ENCODE measurements at places on chromosomes 5 and 9.

GRCh38 chr5:10645671-10646070 lies 81.8 kb downstream of the ANKRD33B start:
- DNase-seq: no peak

GRCh38 chr9:117412006-117412715 lies 2.7 kb downstream of the ASTN2 start:
- DNase-seq: no peak

DNA sequence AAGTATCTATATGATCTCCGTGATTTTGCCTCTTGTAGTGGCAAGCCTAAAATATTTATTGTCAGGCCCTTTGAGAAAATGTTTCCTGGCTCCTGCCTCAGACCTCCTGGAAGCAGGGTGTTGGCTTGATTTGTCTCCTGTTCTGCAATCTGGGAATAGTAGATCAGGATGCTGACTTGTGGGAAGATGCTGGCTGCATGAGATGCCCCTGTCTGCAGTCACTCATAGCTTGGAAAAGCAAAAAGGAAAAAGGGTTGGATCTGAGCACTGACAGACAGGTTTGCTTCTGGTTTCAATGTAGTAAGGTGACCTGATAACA lies 16.7 kb downstream of the TJP2 start:
- DNase-seq: no peak

- DNase-seq: no peak
These were observed 28.0 kb downstream of the SLC36A1 start for GRCh38 chr5:151475388-151475787.

- no peak for DNase-seq
These were observed 77.2 kb upstream of the ABCA1 start for GRCh38 chr9:105005186-105005585.

DNA sequence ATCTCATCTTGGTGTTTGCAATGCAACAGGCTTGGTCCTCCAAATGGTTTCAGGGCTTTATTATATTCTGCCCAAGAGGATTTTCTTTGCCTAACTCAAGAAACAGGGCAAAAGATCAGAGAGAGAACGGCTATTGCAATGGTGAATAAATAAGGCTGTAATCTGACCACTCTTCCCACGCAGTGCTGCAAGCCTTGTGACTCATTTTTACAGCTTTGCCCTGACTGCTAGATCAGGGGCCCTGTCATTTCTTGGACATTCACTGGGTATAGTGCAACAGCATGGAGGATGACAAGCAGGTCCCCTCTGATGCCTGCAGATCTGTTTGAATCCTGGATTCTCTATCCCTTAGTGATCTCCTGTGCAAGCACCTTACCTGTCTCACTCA lies 459.1 kb downstream of the EBF1 start:
- DNase-seq: no peak

DNA sequence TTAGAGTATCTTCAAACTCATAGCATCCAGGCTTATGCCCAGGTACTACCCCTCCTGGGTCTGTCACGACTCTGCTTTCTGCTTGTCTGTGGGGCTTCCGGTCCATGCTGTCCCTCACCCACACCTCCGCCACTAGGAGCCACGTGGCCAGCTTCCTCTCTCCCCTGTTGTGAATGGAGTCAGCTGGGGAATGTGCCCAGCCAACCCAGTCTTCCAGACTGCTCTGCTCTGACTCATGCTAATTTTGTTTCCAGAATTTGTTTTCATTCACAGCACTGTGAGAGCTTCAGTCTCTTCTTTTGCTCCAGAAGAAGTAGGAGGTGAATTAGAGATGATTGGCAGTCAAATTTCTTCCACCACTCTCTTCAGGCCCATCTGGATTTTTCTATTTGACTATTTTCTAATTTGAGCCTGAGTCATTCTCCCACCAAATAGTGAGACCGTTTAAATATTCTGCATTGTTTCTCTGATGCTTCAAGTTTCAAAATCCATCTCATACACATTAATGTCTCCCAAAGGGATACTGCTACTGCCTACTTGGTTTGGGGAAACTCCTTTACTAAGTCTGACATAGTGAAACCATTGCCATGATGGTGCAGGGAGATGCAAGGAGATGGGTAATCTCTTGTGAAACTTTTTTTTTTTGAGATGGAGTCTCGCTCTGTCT lies 424.1 kb upstream of the KIF2A start:
- no peak for DNase-seq

DNA sequence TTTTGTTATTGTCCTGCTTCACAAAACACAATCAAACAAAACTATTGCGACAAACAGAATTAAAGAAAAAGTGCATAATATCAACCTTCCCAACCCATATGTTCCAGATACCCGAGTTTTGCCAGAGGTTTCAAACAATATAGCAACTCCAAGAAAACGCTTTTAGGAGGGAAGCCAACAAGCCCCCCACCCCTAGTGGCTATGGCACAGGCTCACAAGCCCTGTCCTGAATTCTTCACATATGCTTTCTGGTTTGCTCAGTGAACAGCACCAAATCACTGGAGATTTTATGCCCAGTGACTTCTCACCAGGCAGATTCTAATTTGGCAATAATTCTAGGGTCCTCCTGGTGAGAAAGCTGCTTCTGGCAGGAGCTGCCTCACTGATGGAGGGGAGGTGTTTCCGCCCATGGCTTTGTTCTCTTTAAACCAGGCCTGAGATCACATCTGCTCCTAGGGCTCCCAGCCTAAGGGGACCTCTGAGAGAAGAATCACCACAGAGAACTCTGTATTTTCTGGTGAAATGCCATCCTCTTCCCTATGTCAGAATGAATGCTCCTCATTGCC lies 1982.4 kb downstream of the EFNA5 start:
- DNase-seq: no peak

- no peak for DNase-seq
These were observed 45.7 kb downstream of the FTMT start for GRCh38 chr5:121897341-121897740.
